Erythroblast (primary cell): ENCODE measurements at places on chromosomes 12 and 14.

DNA sequence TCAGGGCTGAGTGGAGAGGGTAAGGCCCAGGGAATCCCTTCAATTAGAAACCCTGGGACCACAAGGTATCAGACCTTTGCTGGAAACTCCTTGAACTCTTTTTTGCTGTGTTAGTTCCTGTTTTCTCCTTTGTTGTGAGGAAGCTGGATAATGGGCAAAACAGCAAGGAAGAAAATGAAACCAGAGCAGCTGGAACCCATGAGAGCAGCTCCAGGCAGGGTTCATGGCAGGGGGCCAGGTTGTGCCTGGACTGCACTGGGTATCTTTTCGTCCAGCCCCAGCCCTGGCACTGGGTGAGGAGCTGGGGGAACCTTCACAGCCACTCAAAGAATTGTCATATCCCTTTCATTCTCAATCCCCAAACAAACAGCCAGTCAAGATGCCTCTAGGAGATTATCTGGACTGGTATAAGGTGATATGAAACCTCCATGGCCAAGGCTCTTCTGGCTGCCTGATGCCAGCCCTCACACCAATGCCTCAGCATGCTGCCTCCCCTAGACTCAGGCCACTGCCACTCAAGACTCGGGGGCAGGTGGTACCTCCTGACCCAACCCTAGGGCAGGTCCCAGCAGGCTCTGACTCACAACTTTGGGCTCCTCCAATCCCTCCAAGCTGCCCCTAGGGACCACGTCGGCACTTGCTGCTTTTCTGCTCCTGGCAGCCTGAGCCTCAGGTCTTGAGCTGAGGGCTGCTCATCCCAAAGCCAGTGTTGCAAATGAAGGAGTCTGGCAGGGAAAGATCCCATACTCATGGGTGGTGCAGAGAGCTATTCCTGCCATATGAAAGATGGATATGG lies 16.5 kb downstream of the FAM186B start:
- DNase-seq, result peak; percentile 14

- DNase-seq, result no peak
These were observed 33.0 kb upstream of the SLC5A8 start for GRCh38 chr12:101243074-101243473.

DNA sequence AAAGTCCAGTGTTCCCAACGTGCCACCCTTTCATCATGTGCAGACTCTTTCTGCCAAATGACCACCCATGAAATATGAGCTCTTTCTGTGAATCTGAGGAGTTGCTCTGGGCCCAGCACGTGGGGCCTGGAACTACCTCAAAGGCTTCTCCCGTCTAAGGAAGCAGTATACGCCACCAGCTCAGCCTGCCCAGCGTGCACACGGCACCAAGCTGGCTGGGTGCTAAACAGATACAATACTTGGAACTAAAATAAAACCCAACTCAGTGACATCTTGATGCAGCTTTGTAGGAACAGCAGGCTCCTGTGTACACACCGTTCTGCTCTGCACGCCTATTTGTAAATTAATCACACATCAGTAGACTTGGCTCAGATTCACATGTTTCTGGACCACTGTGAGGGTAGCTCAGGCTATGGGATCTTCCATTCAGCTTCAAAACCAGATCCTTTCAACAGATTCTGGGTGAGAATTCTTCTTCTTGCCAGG lies 74.8 kb downstream of the ARL6IP4 start:
- no peak for DNase-seq

GRCh38 chr14:20632448-20632830 lies 9.1 kb downstream of the OR6S1 start:
- no peak for DNase-seq

DNA sequence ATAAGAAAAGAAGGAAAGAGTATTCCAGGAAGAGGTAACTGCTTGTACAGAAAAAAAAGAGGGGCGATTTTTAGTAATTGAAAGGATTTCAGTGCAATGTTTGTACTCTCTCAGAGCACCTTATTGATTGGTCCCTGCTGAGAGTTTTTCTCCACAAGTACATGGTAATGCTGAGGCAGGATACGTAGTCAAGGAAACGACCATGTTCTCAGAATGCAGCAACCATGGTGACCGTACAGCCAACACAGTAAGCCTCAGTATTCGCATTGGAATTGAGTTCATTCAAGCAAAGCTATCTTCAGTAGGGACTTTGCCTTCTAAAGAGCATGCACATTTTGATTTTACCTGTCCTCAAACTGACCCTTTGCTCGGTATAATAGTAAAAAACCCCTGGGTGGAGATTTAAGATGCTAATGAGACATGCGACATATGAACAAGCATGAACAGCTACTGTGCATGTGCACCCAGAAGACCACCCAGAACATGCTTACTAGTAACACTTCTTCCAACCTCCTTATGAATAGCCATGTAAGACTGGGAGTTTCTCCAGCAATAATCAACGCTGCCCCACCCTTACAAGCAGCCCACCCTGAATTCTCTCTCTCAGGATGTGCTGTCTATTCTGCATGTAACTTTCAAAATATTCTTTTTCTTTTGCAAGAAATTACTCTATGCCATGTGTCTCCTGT lies 6.2 kb upstream of the SLC41A2 start:
- no peak for DNase-seq

DNA sequence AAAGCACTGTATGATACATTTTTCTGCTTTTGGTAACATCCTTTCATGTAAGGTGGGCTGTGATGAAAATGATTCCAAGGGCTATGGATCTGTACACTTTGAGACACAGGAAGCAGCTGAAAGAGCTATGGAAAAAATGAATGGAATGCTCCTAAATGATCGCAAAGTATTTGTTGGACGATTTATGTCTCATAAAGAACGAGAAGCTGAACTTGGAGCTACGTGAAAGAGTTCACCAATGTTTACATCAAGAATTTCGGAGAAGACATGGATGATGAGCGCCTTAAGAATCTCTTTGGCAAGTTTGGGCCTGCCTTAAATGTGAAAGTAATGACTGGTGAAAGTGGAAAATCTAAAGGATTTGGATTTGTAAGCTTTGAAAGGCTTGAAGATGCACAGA lies 22.1 kb upstream of the SRGAP1 start:
- no peak for DNase-seq

GRCh38 chr12:96235484-96235826 lies 41.3 kb downstream of the ELK3 start:
- DNase-seq, result no peak

DNA sequence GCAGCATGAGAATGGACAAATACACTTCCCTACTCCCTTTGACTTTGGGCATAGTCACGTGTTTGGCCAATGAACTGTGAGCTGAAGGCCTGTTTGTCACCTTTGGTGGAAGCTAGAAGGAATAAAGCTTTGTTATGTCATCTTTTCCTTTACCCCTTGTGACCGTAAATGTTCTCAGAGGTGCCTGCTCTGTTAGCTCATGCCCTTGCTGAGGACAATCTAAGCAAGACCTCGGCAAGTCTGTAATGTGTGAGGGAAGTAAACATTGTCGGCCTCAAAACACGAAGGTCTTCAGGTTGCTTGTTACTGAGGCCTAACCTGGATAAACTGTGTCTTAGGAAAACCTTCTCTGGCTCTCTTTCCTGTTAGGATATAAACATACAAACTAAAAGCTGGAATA lies 354.2 kb downstream of the TMEM132D start:
- no peak for DNase-seq

DNA sequence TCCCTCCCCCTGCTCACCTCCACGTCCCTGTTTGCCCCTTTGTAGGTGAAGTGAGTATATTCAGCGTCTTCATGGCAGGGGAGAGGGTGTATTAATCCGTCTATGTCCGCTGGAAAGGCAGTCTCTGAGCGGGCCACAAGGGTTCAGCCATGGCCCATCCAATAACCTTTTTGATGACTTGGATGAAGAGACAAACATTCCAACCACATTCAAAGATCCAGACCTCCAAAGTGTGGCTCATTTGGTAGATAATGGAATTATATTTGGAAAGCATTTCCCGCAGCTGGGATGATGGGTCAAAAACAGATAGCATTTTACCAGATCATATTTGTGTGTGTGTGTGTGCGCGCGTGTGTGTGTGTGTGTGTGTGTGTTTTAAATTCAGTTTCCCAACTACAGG lies 345.9 kb downstream of the DPF3 start:
- no peak for DNase-seq

GRCh38 chr14:75609606-75610475 lies 31.4 kb downstream of the FLVCR2 start:
- no peak for DNase-seq

DNA sequence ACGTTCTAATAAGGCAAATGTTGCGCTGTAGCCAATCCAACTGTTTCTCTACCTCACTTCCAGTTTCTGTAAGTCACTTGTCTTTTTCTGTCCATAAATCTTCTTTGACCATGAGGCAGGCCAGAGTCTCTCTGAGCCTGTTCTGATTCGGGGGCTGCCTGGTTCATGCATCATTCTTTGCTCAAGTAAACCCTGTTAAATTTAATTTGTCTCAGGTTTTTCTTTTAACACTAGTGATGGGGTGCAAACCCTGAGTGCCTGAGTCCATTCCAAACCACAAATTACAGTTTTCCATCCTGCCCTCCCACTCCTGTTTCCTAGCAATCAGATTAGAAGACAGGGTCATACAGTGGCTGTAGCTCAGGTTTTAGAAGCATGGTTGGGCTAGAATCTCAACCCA lies 41.9 kb downstream of the VWF start:
- DNase-seq, result no peak

DNA sequence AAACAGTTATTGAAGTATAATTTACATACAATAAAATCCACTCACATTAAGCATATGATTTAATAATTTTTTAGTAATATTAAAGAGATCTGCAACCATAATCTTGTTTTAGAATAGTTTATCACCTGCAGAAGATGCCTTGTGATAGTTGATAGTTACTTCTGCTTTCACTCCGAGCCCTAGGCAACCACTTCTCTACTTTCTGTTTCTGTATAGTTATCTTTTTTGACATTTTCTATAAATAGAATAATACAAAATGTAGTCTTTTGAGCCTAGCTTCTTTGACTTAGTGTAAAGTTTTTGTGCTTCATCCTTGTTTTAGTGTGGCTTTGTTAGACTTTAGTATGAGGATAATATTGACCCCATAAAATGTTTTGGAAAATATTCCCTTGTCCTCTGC lies 111.0 kb downstream of the MNAT1 start:
- no peak for DNase-seq

- DNase-seq, result no peak
These were observed 542.4 kb downstream of the FLRT2 start for GRCh38 chr14:86072116-86072894.

GRCh38 chr12:11759899-11760298 lies 110.4 kb downstream of the ETV6 start:
- DNase-seq, result no peak

DNA sequence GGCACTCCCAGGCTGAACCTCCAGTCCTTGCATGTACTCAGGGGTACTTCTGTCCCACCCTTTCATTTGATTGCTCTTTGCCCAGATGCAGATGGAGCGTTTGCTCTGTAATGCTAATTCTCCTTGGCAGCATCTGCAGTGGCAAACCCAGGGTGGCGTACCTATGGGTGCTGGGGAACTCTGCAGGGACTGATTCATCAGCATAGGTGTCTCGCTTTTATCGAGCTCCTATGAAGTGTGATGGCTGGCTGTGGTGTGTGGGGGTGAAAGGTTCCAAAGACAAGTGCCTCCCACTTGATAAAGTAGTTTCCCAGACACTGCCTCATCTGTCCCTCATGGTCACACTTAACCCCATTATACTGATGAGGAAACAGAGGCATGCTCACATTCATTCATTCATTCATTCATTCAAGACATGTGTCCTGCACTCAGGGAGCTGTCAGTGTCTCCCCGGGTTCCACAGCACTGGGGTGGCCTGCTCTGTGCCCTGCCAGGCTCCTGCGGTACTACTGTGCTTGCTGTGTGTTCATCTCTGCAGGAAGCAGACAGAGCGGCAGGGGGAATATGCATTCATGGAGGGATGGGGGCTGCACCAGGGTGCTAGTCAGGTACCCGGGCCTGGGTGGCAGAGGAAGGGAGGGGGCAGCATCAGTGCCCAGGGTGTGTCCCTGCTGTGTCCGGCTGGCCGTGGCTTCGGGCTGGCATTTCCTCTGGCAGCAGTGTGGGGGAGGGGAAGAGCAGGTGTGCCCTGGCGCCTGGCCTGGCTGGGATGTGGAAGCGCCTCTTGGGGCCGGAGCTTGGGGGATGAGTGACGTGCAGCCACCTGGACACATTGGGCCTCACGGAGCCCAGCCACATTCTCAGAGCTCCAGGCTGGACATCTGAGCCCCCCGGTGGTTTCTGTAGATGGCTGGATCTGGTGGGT lies 110.9 kb downstream of the TSPAN9 start:
- DNase-seq, result no peak

DNA sequence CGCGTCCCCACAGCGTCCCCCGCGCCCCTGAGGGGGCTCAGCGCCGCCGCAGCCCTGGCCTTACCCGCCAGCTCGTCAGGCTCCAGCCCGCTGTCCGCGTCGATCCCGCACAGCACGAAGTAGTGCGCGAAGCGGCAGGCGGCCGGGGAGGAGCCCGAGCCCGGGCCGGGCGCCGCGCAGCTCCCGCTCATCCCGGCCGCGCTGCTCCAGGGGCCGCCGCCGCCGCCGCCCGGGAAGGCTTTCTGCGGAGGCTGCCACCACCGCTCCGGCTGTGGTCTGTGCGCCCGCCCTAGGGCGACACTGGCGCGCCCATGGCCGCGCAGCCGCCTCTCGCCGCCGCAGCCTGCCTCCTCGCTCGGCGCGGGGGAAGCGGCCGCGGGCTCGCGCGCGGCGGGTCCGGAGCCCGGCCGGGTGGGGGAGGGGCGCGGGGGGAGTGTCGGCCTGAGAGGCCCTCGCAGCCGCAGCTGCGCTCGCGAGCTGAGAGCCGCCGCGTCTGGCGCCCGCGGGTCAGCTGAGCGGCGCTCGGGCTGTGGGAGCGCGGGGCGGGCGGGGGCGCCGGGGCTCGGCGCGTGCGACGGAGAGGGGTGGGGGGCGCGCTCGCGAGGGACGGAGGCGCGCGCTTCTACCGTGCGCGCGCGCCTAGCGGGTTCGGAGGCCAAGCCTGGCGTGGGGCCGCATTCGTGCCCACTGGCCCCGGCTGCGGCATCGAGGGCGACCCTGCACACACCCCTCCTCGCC lies at the start of gene DENND5B:
TSS of gene DENND5B (minus strand) at position 495 of the 738 bp plus-strand sequence. CDS start at position 191, 304 bp downstream.
- DNase-seq, result peak; percentile 70

DNA sequence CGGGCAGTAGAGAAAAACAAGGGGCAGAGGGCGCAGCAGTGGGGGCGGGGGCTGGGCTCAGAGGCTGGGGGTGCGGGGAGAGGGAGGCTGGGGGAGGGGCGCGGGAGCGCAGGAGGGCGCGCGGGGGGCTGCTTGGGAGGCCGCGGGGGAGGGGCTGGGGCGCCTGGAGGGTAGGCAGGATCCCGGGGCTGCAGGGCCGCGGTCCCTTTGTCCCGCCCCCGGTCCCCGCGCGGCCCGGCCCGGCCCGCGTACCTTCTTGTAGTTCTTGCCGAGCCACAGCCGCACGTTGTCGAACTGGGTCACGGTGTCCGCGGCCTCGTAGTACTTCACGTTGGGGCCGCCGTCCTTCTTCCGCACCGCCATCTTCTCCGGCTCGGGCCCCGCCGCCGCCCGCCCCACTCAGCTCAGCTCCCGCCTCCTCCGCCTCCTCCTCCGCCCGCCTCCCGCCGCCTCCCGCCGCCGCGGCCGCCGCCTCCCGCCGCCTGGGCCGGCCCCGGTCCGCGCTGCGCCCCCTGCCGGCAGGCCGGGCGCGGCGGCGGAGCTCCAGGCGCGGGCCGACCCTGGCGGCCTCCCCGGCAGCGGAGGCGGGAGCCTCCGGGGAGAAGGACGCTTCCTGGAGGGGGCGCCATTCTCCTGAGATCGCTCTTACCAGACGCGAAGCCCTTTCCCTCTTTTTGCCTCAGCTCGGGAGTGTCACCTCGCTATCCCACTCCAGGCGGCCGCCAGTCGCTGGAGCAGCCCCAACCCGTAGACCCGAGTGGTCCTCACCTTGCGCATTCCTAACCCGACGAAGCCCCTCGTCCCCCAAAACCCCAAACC lies at the start of gene SMARCC2:
TSS of gene SMARCC2 (minus strand) at position 385 of the 819 bp plus-strand sequence. CDS start at position 363, 22 bp downstream.
- peak; percentile 96 for DNase-seq

- DNase-seq, result no peak
These were observed 30.4 kb upstream of the CHGA start for GRCh38 chr14:92892589-92892988.
